Panc1 (cell line): ENCODE measurements at places on chromosomes 2 and 18. TPM values are rescaled to one million over a fixed set of nuclear protein-coding genes. Genes with fewer than 3 reads are reported as not detected.

GRCh38 chr2:33598561-33599174 is 431 bp downstream of the FAM98A start:
- DNase-seq, result no peak

The SP140L gene
- 16.6 TPM for total RNA-seq

DNA sequence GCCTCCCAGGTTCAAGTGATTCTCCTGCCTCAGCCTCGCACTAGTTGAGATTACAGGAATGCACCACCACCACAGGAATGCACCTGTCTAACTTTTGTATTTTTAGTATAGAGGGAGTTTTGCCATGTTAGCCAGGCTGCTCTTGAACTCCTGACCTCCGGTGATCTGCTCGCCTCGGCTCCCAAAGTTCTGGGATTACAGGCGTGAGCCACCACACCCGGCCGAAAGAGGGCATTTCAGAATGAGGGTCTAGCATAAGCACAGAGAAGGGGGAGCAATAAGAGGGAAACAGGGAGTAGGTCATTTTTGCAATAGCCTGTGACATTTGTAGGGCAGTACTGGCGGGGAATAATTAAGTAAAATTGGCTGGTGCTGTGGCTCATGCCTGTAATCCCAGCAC is 1.9 kb upstream of the SPAST start:
- no peak for DNase-seq

DNA sequence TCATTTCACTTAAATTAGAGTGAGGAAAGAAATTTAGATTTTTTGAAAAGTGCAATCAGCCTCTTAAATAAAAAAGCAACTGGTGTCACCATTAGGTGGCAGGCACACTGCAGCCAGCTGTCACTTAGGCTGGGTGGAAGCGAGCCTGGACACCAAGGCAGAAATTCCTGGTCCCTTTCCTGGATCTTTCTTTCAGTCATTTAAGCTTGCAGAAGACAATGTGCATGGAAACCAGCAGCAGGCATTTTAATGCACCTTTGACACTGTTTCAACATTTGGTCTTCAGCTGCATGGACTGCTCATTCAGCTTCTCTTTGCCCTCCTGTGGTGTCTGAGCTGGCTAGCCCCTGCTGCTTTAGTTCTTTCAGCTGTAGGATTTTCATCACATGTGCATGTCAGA is 61.0 kb downstream of the AQP4 start:
- no peak for DNase-seq

GRCh38 chr2:118223511-118223991 is 135.3 kb downstream of the INSIG2 start:
- DNase-seq, result no peak

The TNFRSF11A gene
- total RNA-seq, result 14.1 TPM

The CDKL4 gene
- not detected for total RNA-seq

The HOXD10 gene
- total RNA-seq, result not detected
